ENCODE measurements at places on chromosomes 2 and 18.

DNA sequence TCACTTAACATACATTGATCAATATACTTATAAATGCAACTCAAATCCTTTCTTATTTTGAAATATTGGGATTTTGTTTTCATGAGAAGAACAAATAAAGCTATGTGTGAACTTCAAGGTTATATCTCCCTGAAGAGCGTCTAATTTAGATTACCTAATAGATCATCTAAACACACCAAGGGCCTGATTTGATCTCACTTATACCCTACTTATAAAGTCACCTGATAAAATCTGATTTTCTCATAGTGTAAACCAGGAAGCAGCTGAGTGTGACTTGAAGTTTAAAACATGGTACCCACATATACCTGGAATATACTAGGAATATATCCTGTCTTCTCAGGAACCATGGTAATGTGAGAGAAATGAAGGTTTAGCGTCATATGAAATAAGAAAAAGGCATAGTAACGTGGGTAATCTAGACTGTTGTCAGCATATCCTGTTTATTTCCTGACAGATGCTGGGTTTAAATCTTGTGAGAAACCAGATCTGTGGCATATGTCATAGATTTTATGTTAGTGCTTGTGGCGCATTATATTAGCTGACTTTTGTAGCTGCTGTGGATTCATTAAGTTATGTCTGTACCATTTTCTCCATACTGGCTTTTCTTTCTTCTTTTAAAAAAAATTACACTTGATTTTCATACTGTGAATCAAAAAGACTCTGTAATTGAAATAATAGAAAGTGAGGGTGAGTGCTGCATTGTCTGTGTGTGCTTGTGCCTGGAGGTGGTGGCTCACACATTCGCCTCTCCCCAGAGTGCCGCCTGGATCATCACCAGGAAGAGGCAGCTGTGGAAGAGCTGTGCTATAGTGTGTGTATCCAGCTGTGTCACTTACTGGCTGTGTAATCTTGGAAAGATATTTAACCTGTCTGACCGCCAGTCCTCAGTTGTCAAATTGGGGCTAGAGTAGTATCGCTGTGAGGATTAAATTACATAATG lies 164.0 kb downstream of the MYO3B start:
- DNase-seq, result no peak

DNA sequence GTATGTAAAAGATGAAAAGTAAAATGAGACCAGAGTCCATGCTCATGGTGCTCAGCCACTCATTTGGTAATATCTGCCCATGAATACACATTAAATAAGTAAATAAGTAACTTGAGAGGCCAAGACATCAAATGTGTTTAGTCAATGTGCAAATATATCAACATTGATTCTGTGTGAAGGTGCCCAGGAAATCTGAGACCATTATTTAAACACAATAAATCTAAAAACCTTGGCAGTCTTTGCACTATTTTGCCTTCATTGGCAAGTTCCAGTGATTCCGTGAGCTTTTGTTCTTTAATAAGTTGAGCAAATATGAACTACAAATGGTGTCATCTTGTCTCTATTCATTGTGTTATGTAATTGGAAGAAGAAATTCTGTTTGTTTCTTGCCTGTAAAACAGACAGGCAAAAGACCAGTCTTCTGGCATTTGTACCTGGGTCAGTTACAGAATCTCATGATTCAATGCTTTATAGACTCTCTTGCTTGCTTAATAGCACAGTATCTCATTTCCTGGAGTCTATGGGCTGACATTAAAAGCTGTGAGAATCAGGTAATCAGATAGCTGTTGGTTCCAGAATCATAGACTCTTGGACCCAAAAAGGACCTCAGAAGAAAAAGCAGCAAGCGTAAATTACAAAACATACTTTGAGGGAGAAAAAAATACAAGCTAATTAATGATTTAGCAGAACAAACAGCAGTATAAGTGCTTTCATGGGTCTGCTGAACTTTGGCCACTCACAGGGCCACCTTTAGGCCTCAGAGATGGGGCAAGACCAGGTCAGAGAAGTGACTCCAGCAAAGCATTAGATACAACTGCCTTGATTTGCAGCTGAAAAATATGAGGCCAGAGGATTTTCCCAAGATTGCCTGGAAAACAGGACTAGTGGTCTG lies 20.0 kb upstream of the SERPINB3 start:
- DNase-seq, result no peak

DNA sequence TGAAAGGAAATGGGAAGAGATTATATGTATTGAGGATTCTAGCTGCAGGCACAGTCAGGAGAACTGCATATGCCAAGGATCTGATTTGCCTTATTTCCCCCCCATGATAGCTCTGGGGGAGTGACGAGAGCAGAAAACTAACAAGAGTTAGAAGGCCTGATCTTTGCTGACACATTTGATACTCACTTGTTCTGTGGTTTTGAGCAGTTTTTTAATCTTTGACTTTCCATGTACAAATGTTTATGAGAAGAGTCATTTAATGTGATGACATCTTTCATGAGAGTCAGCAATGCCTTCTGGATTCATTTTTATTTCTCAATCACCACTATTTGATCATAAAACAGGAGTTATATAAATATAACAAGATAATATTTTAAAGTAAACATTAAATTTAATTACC lies 12.7 kb upstream of the SERPINB7 start:
- no peak for DNase-seq

- DNase-seq, result no peak
These were observed 56.6 kb upstream of the HK2 start for GRCh38 chr2:74777161-74777900.

GRCh38 chr2:21330786-21331391 lies 207.1 kb downstream of the TDRD15 start:
- no peak for DNase-seq

GRCh38 chr2:150282771-150283371 lies 204.6 kb downstream of the RND3 start:
- no peak for DNase-seq

DNA sequence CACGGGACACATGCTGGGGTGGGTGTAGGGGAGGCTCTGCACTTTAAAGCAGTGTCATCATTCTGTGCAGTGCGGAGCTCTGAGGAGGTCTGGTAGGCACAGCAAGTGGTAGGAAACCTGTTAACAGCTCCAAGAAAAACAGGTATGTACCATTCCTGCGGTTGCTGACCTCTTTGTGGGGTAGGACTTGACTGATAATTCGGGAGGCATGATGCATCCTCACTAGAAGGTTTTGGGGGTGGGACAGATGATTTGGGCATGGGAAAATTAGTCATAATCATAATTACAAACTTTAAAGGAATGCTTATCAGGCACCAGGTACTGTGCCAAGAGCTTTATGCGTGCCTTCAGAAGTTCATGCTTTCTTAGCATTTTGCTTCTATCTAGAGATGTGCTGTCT lies 9.7 kb downstream of the DOK1 start:
- peak; percentile 31 for DNase-seq

GRCh38 chr2:21041943-21042707 lies 1.7 kb downstream of the APOB start:
- DNase-seq, result peak; percentile 71

- no peak for DNase-seq
These were observed 114.1 kb downstream of the ZBTB7C start for GRCh38 chr18:48294899-48295585.

DNA sequence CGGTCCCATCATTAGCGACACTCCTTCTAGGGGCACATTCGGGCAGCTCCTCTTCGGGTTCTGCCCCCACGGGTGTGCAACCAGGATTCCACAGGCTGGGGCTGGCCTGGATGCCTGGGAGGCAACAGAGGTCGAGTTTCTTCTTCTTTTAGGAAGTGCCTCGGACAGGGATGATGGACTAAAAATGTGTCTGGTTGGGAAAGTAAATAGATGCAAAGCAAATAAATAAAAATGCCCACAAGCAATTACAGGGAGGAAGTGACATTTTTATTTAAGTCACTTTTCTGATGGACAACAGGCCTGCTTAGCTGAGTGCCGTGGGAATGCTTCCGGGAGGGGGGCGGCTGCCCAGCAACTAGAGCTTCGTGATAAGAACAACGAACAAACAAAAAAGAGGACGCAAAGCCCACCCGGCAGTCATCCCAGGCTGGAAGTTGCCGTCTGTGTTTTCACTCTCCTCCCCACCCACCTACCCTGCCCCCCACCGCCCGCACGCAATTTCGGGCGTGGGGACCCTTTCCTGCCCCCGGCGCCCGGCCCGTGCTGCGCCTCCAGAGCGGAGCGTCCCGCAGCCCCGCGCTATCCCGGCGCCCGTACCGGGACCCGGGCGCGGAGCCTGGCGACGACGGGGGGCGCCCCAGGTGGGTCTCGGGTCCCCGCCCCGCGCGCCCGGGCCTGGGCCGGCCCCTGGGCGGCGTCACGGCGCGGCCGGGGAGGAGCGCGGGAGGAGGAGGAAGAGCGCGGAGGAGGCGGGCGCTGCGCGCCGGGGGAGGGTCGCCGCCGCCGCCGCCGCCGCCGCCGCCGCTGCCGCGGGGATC lies 412 bp upstream of the NCK2 start:
- DNase-seq, result no peak

- DNase-seq, result no peak
These were observed 15.3 kb downstream of the TM4SF20 start for GRCh38 chr2:227363756-227364155.

GRCh38 chr2:54084600-54084999 lies 30.8 kb upstream of the ACYP2 start:
- DNase-seq, result no peak

- DNase-seq, result no peak
These were observed 413.5 kb downstream of the NBAS start for GRCh38 chr2:15147591-15147990.

GRCh38 chr18:45136381-45137086 lies 455.8 kb downstream of the SETBP1 start:
- DNase-seq, result no peak

DNA sequence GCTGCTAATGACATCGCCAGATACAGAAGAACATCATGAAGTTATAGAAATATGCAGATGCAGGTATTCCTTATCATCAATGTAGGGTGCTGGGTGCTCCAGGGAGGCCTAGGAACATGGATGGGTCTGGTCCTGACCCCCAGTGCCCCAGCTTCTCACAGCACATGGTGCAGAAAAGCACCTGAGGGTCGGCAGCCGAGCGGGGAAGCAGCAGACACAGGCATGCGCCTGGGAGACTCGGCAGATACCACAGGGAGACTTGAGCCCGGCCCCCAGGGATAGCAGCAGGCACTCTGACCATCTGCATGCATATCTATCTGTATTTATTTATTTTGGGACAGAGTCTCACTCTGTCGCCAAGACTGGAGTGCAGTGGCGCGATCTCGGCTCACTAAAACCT lies 43.2 kb downstream of the TMEM18 start:
- DNase-seq, result peak; percentile 66

DNA sequence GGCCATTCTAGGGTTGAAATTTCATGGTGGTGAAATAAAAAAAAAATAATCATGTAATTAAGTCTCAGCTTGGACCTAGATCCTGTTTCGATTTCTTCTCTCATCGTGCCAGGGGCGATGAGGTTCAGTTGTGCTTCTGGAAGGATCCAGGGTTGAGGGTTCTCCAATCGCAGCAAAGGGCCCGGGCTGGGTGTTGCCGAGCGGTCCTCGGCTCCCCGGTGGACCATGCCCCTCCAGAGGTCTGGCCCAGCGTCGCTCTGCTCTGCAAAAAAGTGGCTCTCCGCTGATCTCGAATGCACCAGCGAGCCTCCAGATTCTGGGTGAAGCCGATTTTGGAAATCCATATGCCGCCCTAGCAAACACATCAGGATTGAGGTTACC lies 39.0 kb downstream of the EN1 start:
- DNase-seq, result no peak

DNA sequence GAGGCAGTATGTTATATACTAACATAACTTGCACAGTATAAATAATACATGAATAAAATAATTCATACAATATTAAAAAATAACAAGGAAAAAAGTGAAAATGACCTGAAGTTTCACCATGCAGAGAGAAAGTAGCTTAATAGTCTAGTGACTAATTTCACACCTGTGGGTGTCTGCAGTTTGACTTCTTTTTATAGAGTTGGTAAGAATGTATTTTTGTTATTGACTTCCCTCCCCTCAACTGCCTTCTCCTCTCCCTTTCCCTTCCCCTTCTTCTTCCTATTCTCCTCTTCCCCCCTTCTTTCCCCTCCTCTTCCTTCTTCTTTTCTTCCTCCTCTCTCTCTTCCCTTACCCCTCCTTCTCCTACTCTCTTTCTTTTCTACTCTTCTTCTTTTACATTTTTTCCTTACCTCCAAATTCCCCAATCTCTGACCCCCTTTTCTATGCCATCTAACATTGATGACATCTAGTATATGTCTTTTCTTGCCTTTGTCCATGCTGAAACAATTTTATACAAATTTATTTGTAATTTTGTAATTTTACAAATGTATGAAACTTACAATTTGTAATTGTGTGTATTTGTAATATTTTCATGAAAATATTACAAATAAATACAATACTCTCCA lies 3.1 kb downstream of the DNAH6 start:
- DNase-seq, result no peak

GRCh38 chr2:174259981-174260380 lies 11.6 kb upstream of the OLA1 start:
- DNase-seq, result no peak

GRCh38 chr18:8744656-8745055 lies 39.3 kb downstream of the MTCL1 start:
- DNase-seq, result peak; percentile 50

DNA sequence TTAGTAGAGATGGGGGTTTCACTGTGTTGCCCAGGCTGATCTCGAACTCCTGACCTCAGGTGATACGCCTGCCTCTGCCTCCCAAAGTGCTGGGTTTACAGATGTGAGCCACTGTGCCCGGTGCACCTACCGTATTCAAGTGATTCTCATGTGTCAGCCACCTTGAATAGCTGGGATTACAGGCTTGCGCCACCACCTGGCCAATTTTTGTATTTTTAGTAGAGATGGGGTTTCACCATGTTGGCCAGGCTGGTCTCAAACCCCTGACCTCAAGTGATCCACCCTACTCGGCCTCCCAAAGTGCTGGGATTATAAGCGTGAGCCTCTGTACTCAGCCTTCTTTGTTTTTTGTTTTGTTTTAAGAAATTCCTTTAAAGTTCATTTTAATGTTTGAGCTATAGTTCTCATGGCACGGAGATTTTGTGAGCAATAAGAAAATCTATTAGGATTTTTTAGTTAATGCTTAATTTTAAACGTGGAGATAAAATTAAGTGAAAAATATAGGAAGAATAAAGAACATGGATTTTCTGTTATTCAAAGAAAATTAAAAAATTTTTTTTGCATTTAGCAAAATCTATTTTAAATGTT lies 242.6 kb downstream of the PHLPP1 start:
- no peak for DNase-seq

GRCh38 chr2:189803431-189803830 lies 19.2 kb downstream of the PMS1 start:
- DNase-seq, result no peak

- DNase-seq, result no peak
These were observed 23.2 kb downstream of the KCNF1 start for GRCh38 chr2:10934979-10935350.

- no peak for DNase-seq
These were observed 298.4 kb downstream of the LPIN1 start for GRCh38 chr2:12044857-12045256.
